ENCODE measurements at places on chromosomes 11 and 22.

- no peak for DNase-seq
Observed at GRCh38 chr22:21051831-21052400, 6.2 kb downstream of the LRRC74B start.

GRCh38 chr22:21446827-21447690 lies 20.1 kb upstream of the TMEM191C start:
- DNase-seq = no peak

GRCh38 chr11:79932612-79933011 lies 491.8 kb upstream of the TENM4 start:
- no peak for DNase-seq

DNA sequence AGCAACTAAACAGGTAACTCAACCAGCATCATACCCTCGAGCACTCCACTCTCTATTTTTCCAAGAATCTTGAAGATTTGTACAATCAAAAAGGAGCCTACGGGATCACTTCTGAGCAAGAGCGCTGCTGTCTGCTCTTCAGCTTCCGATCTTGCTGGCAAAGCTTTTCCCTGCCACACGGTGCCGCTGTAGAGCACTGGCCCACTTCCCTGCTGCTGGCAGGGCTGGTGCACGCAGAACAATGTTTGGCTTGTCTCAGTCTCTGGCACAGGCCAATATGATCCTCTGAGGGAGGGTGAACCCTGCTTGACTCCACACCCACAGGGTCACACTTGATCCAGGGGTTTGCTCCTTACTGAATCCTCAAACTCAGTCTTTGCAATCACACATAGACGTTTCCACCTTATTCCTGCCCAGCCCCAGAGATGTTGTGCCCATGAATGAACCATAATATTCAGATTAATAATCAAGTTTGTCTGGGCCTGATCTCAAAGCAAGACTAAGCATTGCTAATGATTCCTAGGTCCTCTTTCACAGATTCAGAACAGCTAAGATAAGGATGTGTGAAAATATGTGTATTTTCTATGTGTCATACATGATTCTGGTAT lies 536.6 kb downstream of the SOX6 start:
- no peak for DNase-seq

- no peak for DNase-seq
Observed at GRCh38 chr11:61911128-61911700, 6.2 kb downstream of the RAB3IL1 start.

GRCh38 chr11:94175535-94175934 lies 46.9 kb downstream of the PANX1 start:
- DNase-seq = no peak

DNA sequence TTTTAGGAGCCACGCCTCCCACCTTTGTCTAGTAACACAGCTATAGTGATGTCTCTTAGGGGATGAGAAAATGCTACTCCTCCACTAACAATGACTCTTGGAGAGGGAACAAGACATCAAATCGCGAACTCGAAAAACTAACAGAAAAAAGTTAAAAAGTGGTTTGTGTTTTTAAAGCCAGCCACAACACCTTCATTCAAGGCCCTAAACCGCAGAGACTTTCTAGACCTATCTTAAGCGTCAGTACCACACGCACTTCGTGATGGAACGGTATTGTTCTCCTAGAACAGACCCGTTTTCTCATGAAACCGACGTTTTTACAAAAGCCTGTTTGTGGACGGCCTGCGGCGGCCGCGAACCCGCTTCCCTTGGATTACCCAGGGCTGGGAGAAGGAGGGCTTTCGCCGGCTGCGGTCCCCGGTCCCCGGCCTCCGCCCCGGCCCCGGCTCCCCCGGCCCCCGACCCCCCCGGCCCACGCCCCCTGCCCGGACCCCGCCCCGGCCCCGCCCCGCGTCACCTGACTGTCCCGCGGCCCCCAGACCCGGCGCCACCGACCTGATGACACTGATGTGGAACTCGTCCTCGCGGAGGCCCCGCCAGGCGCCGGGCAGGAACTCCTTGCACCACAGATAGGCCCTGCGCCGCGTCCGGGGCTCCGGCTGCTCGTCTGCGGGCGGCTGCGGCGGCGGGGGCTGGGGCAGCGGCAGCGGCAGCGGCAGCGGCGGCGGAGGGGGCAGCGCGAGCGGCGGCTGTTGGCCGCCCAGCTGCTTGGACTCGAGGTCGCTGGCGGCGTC lies 718 bp downstream of the CHKA start:
- DNase-seq = peak; percentile 7

DNA sequence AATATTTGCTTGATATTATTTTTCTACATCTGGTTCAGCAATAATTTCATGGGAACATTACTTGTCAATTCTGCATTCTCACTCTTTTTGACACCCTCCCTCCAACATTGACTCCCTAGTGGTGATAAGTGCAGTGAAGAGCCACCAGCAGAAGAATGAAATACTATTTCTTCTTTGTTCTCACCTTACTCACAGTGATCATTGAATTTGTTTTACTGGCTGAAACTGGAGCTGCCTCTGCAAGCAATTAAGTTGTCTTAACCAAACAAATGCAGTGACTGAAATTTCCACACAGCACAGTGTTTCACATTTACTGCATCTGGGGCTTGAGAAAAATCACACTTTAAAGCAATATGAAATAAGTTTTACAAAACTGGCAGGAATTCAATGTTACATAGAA lies 189.8 kb downstream of the JRKL start:
- no peak for DNase-seq

DNA sequence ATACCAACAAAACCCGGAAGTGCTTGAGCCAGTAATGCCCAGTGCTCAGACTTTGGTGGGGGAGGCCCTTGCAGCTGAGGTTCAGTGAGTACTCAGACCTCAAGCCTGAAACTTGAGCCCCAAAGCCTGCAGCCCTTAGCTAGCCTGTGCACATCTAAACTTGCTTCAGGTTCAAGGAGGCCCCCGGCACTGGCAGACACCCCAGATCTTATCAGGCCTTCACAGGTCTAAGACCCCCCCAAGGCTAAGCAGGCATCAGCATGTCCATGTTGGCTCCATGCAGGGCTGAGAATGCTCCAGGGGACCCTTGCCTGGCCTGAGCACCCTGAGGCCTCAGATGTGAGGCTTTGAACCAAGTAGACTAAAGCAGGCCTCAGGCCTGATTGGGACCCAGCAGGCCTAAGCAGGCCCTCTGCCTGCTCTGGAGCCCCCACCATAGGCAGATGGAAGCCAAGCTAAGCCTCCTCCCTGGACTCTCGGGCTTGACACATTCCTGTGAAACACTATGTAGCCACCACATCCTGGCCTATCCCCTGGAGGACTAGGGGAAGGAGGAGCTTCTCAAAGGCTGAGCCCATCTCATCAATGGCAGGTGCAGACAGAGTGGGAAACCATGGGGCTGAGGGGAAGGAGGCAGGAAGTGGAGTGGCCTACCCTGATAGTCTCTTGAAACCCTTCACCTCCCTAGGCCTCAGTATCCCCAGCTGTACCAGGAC lies 1.2 kb upstream of the CASTOR1 start:
- DNase-seq = no peak

DNA sequence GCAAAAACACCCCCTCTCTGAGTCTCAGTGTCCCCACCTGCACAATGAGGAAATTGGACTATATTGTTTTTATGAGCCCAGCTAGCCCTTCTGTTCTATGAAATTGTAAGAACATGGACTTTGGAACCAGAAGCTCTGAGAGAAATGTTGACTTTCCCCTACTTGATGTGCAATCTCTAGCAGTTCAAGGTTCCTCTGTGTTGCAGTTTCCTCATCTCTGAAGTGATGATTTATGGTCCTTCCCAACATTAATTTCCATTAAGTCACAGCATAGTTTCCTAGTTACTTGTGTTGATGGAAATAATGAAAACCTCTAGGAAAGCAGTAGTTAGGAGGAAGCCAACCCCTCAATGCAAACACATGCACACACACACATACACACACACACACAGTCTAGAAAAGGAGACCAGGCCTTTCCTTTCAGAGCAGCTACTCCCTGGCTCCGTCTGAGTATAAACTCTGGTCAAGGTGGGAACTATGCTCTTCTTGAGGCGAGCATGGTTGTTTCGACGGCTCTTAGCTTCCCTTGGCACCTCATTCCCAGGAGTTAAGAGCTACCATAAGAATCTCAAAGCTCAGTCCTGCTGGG lies 518.4 kb downstream of the SOX6 start:
- DNase-seq = no peak

DNA sequence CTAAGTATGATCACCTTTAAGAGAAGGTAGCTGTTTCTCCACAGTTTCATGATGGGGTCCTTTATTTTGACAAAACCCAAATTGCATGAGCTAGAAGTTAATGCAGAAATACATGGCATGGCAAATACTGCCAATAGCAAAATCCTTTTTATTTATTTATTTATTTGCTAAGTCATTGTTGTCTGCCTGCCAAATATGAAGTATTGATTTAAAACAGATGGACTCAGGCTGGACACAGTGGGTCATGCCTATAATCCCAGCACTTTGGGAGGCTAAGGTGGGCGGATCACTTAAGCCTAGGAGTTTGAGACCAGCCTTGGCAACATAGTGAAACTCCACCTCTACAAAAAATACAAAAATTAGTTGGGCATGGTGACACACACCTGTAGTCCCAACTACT lies 52.4 kb downstream of the LARGE2 start:
- no peak for DNase-seq

GRCh38 chr11:120025606-120026335 lies 112.1 kb downstream of the TRIM29 start:
- DNase-seq = no peak

DNA sequence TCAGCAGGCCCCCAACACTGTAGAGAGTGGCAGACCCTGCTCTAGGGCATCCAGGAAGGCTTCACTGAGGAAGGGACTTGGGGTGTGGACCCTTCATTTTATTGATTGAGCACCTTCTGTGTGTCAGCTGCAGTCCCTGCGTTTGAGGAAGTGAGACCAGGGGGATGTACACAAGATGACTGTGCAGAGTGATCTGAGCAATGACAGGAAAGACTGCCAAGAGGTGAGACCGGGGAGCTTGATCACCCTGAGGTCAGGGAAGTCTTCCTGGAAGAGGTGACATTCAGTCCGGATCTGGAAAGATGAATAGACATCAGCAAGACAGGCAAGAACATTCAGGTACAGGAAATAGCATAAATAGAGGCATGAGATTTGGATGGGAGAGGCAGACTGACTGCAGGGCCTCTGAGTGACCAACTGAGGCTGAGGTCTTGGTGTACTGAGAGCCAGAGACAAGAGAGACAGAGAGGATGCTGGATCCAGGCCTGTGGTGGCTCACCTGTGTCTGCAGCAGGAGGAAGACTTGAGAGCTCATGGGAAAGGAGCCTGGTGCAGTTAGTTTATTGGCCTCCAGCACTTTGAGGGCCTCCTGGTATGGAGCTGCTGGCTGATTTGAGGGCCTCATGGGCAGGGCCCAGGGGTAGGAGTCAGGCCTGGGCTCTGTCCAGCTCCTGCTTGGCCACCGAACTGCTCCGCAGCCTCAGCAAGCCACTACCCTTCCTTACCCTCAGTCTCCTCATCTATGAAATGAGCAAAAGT lies 5.2 kb downstream of the DGAT2 start:
- DNase-seq = no peak

GRCh38 chr11:130510407-130511006 lies 62.1 kb downstream of the ADAMTS15 start:
- DNase-seq = no peak

- DNase-seq = no peak
Observed at GRCh38 chr22:46043816-46044620, 67.1 kb upstream of the WNT7B start.

GRCh38 chr11:111179184-111179910 lies 66.2 kb upstream of the POU2AF2 start:
- DNase-seq = no peak

GRCh38 chr11:94590352-94591041 lies 23.3 kb downstream of the PIWIL4 start:
- DNase-seq = no peak

- no peak for DNase-seq
Observed at GRCh38 chr11:62556875-62557631, 10.4 kb upstream of the AHNAK start.

GRCh38 chr22:29157759-29158535 lies 47.7 kb upstream of the EMID1 start:
- no peak for DNase-seq

GRCh38 chr11:113384551-113384950 lies 3.0 kb upstream of the ANKK1 start:
- DNase-seq = peak; percentile 26

GRCh38 chr11:46698597-46698996 lies 1.8 kb downstream of the ARHGAP1 start:
- DNase-seq = no peak

DNA sequence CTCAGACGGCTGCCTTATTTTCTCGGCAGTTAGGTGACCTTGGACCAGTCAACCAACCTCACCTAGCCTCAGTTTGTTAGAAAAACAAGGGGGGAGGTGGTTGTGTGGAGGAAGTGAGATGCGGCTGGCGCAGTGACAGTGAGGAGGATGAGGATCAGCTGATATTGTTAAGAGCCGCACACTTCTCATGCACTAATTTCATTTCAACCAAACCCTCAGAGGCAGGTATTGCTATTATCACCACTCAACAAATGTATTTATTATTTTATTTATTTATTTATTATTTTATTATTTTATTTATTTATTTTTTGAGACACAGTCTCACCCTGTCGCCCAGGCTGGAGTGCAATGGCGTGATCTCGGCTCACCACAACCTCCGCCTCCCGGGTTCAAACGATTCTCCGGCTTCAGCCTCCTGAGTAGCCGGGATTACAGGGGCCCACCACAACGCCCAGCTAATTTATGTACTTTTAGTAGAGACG lies 2.1 kb downstream of the LGALS1 start:
- DNase-seq = no peak

DNA sequence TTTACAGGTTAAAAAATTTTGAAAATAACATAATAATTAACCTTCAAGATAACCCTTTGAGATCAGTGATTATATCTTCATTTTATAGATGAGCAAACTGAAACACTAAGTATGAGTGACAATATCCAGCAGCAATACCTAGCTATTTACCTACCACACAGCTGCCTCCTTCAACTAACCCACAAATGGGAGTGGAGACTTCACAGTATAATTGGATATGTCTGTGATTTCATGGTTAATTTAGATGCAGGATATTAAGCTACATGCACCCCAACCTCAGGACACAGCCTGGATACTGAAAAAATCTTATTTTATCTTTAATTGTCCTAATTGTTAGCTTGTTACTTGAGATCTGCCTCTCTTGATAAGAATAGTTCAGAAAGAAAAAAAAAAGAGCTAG lies 297.2 kb upstream of the ANO5 start:
- no peak for DNase-seq

GRCh38 chr11:35546317-35546716 lies 20.9 kb upstream of the PAMR1 start:
- no peak for DNase-seq

GRCh38 chr11:7967097-7967496 lies 1.9 kb upstream of the NLRP10 start:
- no peak for DNase-seq
